MG63 (cell line): ENCODE measurements at places on chromosomes 16 and 17.

GRCh38 chr16:5015351-5015750 is 18.4 kb downstream of the NAGPA start:
- DNase-seq = peak; percentile 26

DNA sequence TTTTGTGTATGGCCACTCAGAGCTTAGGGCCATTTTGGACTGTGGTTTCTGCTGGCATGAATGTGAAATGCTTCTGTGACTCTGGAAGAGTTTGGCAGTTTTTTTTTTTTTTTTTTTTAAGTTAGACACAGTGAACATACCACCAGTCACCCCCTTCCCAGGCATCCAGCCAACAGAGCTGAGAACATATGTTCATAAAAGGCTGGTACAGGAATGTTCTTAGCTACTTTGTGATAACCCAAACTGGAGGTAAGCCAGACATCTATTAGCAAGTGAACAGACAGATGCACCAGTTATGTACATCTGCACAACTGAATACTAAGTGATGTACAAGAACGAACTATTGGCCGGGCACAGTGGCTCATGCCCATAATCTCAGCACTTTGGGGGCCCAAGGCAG is 92.7 kb downstream of the ABCC1 start:
- DNase-seq = peak; percentile 89

DNA sequence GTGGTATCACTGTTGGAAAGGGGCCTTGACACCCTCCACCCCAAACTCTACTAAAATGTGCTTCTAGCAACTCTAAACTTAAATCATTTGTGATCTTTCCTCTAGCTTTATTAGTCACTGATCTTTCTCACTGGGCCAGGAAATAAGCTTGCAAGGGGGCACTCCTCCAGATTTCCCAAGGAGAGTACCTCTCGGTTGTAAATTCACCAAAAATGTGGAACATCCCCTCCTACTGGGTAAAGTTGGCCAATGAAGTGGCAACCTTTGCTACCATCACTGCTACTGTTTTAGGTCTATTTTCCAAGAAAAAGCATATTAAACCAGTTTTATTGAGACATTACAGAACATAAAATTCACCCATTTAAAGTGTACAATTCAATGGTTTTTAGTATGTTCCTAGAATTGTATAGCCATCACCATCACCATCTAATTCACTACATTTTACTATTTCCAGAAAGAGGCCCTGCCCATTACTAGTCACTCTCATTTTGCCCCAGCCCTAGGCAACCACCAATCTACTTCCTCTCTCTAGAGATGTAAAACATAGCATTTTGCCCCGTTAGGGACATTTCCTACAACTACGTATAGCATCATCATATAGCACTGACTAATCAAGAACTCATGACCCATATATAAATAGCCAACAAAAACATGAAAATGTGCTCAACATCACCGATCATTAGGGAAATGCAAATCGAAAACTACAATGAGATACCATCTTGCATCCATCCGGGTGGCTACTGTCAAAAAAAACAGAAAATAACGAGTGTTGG is 44.6 kb upstream of the ADCY9 start:
- DNase-seq = peak; percentile 38

GRCh38 chr16:61385392-61386071 is 650.7 kb downstream of the CDH8 start:
- no peak for DNase-seq

DNA sequence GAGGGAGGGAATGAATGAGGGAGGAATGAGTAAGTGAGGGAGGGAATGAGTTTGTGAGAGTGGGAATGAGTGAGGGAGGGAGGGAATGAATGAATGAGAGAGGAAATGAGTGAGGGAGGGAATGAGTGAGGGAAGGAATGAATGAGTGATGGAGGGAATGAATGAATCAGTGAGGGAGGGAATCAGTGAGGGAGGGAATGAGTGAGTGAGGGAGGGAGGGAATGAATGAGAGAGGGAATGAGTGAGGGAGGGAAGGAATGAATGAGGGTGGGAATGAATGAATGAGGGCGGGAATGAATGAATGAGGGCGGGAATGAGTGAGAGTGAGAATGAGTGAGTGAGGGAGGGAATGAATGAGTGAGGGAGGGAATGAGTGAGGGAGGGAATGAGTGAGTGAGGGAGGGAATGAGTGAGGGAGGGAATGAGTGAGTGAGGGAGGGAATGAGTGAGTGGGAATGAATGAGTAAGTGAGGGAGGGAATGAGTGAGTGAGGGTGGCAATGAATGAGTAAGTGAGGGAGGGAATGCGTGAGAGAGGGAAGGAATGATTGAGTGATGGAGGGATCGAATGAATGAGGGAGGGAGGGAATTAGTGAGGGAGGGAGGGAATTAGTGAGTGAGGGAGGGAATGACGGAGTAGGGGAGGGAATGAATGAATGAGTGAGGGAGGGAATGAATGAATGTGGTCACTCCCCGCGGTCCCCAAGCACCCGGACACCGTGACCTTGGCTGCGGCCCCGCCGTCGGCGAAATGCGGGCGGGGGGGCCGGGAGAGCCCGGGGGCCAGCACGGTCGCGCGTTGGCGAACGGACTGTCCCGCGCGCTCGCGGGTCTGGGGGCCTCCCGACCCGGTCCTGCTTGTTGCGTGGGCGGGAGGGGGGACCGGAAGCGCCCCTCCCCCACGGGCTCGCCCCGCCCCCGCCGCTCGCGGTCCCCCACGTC is 1.1 kb upstream of the UBE2I start:
- DNase-seq = no peak

GRCh38 chr16:89257281-89257731 is 39.8 kb downstream of the ZNF778 start:
- no peak for DNase-seq

GRCh38 chr16:11583166-11583565 is 3.6 kb downstream of the LITAF start:
- no peak for DNase-seq

DNA sequence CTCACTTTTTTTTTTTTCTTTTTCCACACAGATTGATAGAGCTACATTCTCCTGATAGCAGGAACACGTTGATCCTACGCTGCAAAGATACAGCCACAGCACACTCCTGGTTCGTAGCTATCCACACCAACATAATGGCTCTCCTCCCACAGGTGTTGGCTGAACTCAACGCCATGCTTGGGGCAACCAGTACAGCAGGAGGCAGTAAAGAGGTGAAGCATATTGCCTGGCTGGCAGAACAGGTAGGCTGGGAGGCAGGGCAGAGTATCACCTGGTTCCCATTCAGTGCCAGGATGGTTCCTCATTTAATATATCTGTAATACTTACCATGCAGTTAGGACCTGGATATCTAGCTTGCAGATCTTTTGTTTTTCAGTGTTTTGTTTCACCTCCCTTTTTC is 51.1 kb upstream of the VPS4A start:
- no peak for DNase-seq

DNA sequence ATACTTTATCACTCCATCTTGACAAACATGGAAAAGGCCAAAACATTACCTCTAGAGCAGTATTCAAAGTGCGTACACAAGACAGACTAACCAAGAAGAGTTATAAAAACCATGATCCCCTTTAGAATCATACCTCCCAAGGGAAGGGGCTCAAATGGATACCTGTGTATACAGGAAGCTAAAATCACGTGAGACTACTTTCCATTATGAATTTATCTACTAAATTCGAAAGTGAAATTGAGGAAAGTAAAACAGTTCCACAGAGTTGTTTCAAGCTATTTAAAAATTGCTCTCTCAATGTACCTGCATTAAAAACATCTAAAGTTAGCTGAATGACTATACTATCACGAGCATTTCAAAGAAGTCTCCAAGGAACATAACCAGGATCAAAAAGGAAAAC is 32.7 kb downstream of the AP1G1 start:
- DNase-seq = no peak

GRCh38 chr16:10126686-10127085 is 55.5 kb downstream of the GRIN2A start:
- peak; percentile 81 for DNase-seq

GRCh38 chr17:75060434-75061054 is 13.5 kb downstream of the KCTD2 start:
- no peak for DNase-seq

DNA sequence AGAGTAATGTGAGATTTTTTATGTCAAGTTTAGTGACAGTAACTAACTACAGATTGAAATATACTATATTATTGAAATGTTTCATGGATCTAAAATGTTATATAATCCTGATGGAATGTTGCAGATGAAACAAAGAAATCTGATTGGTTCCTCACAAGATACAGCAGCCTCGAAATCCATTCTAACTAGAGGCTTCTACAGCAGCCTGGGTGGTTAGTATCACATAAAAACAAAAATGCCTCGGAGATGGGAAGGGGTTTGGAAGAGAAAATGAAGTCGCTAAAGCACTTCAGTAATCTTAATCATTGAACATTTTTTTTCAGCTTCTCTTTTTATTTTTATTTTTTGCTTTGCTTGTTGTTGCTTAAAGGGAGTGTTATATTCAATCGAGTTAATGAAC is 75.2 kb downstream of the TANC2 start:
- no peak for DNase-seq

DNA sequence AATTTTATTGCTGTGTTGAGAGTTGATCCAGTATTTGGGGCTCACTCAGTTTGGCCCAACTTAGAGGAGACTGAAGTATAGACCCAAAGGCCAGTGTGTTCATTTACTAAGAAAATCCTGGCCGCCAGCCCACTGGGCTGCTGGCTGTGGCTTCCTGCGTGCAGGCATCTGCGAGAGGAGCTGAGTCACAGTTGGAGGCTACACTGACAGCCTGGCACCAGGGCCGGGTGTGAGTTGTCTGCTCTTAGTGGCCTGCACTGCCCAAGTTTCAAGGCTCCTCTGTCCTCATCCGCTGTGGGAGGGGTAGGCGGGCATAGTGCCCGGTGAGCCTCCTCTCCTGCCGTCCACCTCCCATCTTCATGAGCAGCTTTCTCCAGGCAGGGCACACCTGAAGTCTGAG is 54.2 kb downstream of the PLD6 start:
- peak; percentile 98 for DNase-seq

DNA sequence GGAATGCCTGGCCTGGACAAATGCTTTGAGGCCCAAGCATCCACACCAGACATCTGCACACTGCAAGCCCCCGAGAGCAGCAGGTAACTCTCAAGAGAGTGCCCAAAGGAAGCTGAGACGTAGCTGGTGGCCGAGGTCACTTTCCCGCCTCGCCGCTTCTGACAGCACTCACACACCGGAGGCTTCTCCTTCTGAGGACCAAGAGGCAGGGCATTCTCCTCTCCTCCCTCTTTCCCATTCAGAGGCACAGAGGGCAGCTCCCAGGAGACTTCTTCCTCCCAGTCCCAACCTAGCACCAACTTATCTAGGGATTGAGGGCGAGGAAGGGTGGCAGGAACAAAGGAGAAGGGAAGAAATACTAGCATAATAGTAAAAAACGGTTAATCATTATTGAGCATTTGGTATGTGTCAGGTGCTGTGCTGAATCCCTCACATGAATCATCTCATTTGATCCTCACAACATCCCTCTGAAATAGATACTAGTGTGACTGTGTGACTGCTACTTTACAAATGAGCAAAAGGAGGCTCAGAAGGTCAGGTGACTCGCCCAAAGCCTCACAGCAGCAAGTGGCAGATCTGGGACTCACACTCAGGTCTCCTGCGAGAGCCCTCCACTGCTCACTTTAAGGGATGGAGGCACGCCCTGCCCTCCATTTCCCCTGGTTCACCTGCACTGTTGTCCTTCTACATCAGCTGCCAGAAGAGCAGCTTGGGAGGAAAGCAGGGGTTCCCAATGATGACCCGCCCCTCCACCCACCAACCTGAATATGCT is 41.8 kb downstream of the MYO18A start:
- DNase-seq = no peak

GRCh38 chr16:78218279-78218678 is 118.8 kb downstream of the WWOX start:
- DNase-seq = no peak

DNA sequence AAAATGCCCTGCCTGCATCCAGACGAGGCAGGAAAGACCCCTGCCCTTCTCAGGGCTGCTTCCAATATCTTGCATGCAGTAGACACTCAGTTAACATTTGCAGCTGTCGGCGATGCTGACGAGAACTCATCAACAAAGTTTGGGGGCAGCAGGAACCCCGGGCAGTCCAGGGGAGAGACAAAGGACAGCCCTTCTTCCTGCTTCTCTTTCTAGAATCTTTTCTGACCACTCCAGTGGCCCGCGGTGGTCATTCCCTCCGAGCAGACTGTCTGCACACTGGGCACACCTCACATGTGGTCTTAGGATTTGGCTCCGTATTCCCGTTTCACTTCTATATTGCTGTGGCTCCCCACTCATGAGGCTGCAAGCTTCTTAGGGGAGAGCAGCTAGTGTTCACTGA is 31.0 kb upstream of the MFSD6L start:
- no peak for DNase-seq
